ENCODE measurements at places on chromosomes 7 and 10. TPM values are rescaled to one million over a fixed set of nuclear protein-coding genes. Genes with fewer than 3 reads are reported as not detected.

Gene OR2A42
- 0.02 TPM for polyA plus RNA-seq

Gene GIMAP5
- 39.8 TPM for polyA plus RNA-seq

Gene ATRNL1
- polyA plus RNA-seq: 0.84 TPM

Gene HTR5A
- 2.6 TPM for polyA plus RNA-seq

Gene GALNT17
- polyA plus RNA-seq: 9.2 TPM

Gene ADARB2
- 0.66 TPM for polyA plus RNA-seq

Gene TMEM178B
- polyA plus RNA-seq: 0.68 TPM

Gene NPC1L1
- polyA plus RNA-seq: 0.14 TPM

Gene WNT2
- polyA plus RNA-seq: 0.14 TPM

Gene GIMAP2
- polyA plus RNA-seq: 32.5 TPM
